ENCODE measurements at places on chromosomes 5 and 9.

DNA sequence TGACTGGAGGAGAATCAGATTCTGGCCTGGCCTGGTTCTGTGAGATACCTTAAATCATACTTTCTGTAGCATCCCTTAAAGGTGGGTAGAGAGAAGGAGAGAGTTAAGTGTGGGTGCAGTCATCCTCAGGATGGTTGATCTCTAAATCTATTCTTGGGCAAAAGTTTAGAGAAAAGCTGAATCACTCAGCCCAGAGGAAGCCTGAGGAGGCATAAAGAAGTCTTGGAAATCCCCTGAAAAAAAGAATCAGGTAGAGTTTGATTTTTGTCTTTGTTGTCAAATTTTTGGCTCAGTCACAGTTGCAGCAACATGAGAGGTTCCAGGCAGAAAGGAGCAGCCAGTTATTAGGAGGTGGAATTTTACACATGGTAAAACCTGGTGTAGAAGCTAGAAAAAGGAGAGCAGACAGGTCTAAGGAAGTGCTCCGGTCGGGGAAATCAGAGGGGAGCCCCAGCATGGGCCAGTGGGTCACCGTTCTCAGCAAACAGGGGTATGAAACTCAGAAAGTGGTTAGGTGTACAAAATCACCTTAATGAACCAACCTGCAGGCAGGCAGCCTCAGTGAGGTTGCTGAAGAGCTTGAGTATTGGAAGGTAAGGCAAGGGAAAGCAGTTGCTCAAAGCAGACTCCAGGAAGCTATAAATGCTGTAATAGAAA is 116.2 kb upstream of the CNTLN start:
- no peak for DNase-seq

DNA sequence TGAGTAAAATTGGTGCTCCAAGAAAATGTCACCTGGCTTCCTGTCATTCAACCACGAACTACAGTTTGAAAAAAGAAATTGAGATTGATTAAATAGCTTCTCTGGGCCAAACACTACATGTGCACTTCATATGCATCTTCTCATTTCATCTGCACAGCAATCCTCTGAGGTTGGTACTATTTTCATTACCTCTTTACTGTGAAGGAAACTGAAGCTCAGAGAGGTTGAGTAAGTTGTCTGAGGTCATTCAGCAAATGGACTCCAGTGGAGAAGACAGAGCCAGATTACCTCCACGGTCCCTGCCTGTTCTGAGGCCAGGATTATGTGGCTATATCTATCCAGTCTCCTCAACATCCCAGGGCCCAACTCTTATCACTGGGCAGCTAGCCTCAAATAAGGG is 46.5 kb downstream of the SLC6A7 start:
- no peak for DNase-seq

DNA sequence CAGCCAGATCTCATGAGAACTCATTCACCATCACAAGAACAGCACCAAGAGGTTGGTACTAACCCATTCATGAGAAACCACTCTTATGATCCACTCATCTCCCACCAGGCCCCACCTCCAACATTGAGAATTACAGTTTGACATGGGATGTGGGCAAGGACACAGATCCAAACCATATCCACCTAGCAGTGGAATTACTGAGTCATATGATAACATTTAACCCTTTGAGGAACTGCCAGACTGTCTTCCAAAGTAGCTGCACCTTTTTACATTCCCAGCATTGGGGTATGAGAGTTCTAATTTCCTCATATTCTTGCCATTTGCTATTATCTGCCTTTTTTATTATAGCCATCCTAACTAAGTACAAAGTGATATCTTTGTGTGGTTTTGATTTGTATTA is 51.9 kb downstream of the CTNNA1 start:
- no peak for DNase-seq

DNA sequence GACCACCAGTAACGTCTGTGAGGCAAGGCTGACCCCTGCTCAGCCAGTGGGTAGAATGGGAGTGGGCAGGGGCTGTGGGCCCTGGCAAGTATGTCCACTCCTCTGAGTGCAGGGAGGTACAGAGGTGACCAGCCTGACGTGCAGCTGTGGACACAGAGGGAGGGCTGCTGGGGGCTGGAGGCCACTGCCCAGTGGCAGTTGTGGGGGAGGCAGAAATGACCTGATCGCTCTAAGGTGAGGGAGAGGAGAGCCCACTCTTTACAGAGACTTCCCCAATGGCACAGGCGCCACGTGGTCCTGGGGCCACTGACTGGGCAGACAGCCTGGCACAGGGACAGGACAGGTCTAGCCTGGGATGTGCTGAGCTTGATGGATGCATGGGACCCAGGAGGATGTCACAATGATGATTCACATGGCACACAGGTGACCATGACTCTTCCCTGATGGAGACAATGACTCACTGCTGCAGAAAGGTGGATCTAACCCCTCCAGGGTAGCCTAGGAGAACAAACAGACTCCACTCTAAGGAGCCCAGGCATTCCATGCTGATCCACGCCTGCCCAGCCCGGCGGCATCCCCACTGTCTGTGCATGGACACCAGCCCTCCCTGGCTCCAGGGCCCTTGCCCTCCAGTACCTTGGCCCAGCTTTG is 7.7 kb downstream of the LPCAT1 start:
- DNase-seq, result no peak

- DNase-seq, result no peak
Measured at GRCh38 chr9:71812385-71812784, 44.1 kb upstream of the CEMIP2 start.

All from left kidney (tissue), 8 donors.